ENCODE measurements at places on chromosomes 16 and 17.

- DNase-seq = no peak
These were observed 23.9 kb downstream of the PHB1 start for GRCh38 chr17:49390548-49391324.

GRCh38 chr16:57960826-57961472 lies 10.0 kb downstream of the CNGB1 start:
- DNase-seq = no peak

DNA sequence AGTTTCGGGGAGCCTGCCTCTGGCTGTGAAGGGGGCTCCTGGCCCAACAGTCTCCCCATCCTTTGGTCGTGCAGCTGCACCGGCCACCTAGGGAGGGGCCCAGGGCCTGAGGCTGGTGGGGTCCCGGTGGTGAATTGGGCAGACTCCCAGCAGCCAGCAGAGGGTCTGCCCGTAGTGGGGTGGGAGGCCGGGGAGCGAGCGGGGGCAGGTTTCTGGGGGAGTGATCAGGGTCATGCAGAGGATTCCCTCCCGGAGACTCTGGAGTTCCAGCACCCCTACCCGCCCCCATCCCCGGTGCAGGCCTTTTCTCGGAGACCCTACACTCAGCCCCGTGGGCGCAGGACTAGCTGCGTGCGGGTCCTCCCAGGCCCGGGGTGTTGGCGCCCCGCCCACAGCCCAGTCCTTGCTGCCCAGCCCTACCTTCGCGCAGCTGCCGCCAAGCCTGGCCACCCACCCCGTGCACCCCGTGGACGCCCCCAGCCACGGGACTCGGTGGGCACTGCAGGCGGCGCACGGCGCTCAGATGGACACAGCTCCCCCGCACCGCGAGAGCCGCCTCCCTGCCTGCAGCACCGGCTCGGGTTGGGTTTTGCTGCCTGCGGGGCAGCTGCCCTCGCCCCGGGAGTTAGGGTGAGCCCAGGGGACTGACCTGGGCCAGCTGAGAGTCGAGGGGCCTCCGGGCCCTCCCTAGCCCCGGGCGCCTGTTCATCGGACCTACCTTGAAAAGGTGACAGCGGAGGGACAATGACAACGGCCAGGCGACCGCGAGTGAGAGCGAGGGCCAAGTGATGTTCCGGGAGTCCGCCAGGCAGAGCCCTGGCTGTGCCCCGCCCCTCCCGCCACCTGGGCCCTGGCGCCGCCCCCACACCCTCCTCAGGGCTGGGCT lies at the start of gene GNG13:
TSS of gene GNG13 (minus strand) at position 787 of the 886 bp plus-strand sequence. CDS start 1,657 bp downstream, outside the sequence.
- no peak for DNase-seq

- DNase-seq = no peak
These were observed 16.0 kb downstream of the DCUN1D3 start for GRCh38 chr16:20884240-20884556.

DNA sequence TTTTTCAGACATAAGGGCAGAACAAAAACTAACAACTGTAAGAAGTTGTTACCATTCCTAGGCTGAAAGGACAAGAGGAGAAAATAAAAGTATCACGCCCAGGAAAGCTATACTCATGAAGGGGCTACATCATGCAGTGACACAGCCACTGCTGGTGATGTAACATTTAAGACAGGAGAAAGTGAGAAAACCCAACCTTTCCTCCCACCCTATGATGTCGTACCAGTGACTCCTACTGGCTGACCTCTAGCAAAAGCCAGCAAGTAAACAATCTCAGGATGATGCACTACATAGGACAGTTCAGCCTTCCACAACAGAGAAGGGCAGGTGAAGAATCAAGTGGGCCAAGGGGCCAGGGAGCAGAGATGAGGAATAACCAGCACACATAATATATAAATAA lies 14.0 kb upstream of the OR1E2 start:
- peak; percentile 18 for DNase-seq

DNA sequence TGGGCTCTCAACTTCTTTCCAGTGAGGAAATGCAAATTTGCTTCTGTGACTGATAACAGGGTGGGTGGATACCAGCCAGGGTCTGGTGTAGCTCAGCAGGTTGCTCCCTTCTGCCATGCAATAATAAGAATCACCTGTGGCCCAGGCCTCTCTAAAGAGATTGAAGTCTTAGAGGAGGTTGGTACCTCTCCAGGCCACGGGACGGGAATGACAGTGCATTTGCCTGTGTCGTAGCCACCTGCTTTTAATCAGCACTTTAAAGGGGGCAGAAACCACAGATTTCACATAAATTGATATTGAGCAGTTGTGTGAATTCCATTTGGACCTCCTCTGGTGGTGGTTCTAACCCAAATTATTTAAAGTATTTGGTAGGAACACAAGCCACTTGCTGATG lies 246.9 kb downstream of the PRKCA start:
- no peak for DNase-seq

GRCh38 chr16:86919078-86919477 lies 340.7 kb downstream of the FOXL1 start:
- DNase-seq = no peak

GRCh38 chr17:82384730-82385481 lies 13.3 kb downstream of the UTS2R start:
- no peak for DNase-seq

DNA sequence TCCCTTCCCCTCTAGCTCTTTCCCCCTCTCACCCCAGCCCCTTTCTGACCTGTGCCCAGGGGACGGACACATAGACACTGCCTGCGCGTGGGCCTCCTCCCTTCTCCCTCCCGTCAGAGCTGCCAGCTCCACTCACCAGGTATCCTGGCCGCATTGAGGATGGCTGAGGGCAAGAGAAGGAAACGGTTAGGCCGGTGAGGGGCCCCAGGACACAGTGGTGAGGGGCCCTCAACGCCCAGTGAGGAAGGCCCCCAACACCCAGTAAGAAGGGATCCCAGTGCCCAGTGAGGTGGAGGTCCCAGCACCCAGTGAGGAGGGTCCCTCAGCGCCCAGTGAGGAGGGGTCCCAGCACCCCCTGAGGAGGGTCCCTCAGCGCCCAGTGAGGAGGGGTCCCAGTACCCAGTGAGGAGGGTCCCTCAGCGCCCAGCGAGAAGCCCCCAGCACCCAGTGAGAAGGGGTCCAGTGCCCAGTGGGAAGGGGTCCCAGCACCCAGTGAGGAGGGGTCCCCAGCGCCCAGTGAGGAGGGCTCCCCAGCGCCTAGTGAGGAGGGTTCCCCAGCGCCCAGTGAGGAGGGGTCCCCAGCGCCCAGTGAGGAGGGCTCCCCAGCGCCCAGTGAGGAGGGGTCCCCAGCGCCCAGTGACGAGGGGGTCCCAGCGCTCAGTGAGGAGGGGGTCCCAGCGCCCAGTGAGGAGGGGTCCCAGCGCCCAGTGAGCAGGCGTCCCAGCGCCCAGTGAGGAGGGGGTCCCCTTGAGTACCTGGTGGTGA lies 1.1 kb downstream of the PRSS22 start:
- DNase-seq = no peak

GRCh38 chr17:82291582-82292250 lies 18.2 kb upstream of the CSNK1D start:
- DNase-seq = no peak

GRCh38 chr17:45435481-45435880 lies 2.8 kb upstream of the ARHGAP27 start:
- no peak for DNase-seq

DNA sequence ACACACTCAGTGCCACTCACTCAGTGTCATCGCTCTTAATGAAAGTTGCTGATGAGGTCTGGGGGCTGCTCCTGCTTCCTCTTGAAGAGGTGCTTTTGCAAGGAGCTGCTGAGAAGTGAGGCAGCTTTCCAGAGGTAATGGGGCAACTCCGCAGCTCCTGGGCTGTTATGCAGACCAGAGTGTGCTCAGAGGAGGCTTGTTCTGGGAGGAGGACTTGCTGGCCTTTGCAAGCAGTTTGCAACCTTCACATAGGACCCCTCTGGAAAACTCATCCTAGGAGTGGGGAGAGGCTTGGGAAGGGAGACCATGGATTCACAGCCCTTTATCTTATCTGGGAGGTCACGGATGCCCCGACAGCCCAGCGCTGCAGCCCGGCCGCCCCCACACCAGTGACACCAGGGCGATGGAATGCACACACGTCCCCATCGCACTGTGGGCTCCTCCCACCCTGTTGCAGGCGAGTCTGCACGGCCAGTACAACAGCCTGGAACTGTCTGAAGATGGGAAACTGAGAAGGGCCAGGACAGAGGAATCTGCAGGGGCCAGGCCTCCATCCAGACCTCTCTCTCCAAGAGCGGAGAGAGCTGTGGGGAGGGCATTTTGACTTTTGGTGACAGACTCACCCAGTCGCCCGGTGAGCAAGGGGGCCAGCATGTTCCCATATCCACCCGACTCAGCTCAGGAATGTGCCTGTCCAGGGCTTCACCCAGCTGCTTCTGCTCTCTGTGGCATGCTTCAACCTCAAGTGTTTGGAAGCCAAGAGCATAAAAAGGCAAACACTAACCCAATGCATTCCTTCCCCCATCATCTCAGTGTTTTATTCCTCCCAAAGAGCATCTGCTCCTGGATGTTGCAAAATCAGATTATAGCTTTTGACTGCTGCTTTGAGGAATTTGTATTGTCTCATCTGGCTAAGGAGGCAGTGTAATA lies 78.6 kb upstream of the ZNF469 start:
- no peak for DNase-seq

DNA sequence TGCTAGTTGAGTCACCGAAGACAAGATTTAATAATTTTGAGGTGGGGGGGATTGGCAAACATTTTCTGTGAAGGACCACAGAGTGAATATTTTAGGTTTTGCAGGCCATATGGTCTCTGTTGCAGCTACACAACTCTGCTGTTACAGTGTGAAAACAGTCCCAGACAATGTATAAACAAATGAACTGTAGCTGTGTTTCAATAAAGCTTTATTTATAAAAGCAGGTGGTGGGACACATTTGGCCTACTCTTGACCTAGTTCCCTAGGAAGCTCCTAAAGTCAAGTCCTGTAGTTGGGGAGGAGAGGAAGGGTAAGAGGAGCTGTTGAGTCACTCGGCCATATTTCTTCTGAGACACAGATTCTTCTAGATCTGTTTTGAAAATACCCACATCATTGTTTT lies 92.3 kb downstream of the SDR42E1 start:
- no peak for DNase-seq

DNA sequence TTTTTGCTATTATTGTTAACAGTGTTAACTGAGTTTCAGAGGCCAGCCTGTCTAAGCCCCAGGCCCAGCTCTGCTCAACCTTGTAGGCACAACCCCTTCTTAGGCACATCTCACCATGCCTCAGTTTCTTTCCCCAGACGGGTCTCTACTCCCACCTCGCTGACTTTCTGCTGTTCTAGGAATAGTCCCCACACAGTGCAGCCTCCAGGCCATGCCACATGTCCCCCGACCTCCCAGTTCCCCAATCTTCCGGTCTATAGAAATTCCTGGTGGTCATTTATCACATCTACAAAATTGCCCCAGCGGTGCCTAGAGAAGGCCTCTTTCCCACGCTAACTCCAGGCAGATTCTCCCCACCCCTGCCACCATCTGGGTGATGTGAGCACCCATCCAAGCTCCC lies 34.8 kb downstream of the ADGRG5 start:
- DNase-seq = no peak

- DNase-seq = no peak
These were observed 23.0 kb upstream of the RNF135 start for GRCh38 chr17:30947796-30948195.

DNA sequence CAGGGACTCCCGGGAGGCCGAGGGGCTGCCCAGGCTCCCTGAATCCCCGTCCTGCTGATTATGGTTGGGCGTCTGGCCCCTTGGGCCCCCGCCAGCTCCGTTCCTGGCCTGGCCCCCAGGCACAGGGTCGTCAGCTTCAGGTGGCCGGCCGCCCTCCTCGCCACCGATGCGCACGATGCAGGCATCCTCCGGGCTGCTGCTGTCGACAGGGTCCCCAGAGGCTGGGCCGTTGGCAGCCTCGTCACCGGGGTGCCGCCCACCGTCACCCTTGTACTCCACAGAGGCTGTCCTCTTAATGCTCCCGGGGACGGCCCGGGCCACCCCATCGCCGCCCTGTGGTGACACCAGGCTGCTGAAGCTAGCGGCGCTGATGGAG lies 60.4 kb downstream of the PRMT7 start:
- DNase-seq = no peak
